ENCODE measurements at places on chromosomes 6 and 20.

DNA sequence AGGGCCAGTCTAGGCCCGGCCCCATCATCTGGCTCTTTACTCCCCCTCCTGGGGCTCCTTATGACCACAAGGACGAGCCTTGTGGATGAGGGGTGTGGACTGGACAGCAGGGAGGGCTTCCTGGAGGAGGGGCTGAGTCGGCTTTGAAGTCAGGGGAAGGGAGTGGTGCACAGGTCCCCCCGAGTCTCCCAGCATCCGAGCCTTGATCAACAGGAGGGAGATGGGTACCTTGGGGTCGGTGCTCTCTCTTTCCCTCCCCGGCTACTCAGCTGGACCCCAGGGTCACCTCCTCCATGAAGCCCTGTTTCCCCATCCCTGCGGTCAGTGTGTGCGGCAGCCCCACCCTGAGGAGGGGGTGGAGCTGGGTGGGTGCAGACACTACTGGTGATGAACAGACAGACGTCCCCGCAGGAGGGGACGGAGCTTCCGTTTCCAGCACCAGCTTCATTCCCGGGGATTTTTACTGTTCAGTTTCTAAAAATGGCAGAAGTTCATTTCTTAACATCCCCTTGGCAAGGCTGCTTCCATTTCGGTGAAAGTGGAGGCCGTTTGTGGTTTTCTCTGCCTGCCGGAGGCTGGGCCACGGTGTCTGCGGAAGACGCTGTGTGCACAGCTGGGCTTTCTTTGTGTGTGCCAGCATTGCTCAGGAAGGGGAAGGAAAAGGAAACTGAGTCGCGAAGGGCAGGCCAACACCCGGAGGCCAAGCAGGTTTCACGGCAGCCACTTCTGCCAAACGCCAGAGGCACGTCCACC is 19.6 kb downstream of the NTSR1 start:
- DNase-seq: no peak

DNA sequence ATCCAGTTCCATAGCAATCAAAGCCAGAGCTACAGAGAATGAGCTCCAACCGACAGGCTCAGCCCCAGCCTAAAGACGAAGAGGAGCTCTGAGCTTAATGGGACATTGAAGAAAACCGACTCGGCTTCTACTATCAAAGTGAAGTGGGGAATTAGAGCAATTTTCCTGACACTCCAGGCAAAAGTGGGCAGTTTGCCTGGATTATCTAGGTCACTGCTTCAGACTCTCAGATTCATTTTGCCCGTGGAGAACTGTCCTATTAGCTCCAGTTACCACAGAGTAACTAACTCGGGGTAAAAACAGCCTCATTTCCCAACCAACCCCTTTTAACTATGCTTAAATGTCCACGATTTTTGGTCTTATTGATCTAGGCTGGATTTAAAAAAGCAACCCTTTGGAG is 592.1 kb upstream of the NRSN1 start:
- DNase-seq: peak; percentile 48

DNA sequence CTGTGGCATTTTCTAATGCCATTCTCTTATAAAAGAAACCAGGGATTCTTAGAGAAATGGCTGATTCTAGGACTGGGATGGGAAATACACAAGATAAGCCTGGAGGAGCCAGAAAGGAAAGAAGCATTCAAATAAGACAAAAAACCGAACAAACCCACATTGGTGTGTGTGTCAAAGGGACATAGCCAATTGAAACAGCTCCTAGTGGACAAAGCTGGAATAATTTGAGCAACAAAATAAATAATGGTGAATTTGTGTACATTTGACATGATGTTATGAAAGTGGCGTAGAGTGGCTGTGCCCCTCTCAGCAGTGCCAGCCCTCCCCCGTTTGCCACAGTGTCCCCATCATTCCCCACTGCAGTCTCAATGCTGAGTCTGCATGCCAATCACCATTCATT is 55.5 kb downstream of the B3GAT2 start:
- no peak for DNase-seq

DNA sequence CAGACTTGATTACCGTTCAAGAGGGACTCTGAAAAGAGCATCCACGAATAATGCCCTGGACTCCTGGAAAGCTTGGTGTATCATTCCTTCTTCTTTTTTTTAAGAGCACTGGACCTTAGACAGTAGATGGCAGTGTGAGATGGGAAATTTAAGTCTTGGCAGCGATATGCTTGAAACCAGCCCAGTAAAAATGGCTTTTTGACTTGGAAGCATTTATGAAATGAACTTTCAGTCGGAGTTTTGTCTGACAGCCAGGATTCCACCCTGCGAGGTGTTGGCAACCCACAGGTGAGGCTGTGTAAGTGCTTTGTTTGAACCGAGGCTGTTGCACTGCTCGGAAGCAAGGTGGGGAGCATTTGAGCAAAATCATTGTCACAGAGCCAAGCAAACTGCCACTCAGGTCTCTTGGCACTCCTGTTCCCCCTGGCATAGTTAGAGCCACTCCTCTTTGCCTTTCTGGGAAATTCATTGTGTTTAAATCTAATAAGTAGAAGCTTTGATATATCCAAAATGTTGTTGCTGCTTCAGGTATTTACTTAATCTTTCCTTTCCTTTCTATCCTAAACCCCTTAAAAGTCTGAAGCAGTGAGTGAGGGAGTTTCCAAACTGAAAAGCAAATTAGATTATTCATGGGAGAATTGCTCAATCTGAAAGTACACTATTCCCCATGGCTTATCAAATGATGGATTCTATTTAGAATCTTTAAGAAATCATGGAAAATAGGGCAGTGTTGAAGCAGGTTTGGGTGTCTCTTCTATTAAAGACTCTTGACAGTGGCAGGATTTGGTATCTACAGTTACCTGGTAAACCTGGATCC is 272.8 kb upstream of the SLC35B3 start:
- DNase-seq: peak; percentile 13

- no peak for DNase-seq
Measured at GRCh38 chr6:119012521-119012920, 65.9 kb downstream of the FAM184A start.

- no peak for DNase-seq
Measured at GRCh38 chr20:13183005-13183404, 38.1 kb upstream of the ISM1 start.

- no peak for DNase-seq
Measured at GRCh38 chr6:135310291-135310690, 129.2 kb downstream of the MYB start.

- DNase-seq: peak; percentile 81
Measured at GRCh38 chr6:82396964-82397751, 33.5 kb downstream of the TPBG start.

DNA sequence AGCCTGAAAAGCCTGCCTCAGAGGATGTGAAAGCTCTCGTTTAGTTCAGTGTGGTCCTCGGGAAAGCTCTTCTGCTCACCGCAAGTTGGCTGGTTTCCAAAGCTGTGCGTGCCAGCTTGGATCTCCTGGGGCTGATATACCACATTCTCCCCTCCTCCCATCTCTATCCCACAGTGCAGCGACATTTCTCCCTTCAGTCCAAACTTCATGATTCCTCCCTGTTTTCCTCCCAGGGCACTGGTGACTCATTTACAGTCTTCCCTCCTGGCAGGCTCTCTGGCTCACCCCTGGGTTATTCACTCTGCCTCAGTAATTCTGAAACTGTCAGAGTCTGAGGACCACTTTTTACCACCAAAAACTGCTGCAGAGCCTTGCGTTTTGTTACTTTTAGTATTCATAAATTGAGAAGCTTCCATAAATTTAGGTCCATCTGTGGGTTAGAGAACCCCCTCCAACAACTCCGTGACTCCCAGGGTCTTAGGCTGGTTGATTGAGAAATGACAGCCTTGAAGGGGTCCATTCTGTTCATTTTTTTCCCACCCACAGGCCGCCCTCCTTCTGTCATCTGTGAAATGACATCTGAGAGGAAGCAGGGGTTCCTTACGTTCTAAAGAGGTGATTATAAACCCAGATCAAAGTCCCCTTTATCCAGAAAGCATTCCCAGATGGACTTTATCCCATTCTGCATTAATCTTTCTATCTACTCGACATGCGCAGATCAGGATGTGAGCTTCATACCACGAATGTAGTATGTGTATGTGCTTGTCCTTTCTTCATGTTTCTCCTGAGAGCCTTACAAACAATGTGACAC is 6.1 kb downstream of the TRIM10 start:
- peak; percentile 66 for DNase-seq

DNA sequence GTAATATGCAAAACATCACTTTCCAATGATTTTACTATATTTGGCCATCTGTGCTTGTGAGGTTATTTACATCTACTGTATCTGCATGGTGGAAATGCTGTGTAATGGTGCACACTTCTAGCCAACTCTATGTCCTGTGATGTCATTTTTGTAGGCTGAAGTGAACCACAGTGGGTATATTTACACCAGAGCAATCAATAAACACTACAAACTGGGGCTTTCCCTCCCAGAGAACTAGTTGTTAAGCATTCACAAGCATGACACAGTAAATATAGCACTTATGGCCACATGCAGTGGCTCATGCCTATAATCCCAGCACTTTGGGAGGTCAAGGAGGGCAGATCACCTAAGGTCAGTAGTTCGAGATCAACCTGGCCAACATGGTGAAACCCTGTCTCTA is 4.9 kb downstream of the SLC22A2 start:
- no peak for DNase-seq

DNA sequence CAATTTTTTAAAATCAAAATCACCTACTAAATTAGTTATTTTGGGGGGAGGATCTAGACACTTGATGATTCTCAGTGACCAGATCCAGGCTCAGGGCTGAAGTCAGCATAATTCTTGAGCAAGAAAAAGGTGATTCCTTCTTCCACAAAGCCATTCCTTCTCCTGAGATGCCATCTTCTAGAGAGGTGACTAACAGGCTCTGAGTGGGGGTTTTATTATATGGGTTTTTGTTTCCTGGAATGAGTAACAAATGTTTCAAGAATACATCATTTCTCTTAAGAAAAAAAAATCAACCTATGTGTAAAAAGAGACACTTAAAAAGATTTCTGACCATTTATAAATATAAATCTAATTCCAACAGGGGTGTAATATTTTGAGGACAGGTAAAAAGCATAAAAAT is 154.3 kb downstream of the NFATC2 start:
- DNase-seq: no peak

DNA sequence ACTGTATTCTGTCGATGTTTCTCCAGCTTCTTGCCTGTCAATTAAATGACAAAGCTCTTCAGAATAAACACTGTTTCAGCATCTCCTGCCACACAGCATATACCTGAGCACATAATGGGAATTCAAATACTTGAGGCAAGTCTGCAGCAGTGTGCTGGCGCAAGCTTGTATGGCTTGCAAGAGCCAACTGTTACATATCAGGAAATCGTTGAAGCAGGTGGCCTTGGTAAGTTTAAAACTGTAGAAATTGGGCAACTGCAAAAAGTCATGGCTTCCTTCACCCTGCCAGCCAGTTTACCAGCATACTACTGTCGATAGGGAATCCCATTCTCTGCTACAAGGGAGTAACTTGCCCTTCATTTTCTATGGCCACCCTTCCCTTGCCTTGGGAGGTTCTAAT is 23.0 kb downstream of the CPNE1 start:
- DNase-seq: no peak

GRCh38 chr6:21601932-21602390 is 8.4 kb downstream of the SOX4 start:
- no peak for DNase-seq

DNA sequence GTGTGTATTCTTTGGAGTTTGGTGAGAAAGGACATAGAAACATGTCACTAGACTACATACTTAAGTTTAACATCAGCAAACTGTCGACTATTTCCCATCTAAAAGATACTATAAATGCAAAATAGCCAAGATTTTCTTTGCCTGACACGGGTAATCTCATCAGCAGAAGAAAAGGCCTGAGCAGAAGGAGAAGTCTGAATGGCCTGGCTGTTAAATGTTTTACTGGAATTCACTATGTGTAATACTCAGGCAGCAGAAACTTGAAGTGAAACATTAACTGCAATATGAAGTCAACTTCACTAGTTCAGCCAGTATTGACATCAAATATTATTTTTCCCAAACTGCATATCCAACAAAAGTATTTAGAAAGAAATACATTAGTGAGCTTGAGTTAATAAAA is 6.4 kb upstream of the DSE start:
- no peak for DNase-seq

DNA sequence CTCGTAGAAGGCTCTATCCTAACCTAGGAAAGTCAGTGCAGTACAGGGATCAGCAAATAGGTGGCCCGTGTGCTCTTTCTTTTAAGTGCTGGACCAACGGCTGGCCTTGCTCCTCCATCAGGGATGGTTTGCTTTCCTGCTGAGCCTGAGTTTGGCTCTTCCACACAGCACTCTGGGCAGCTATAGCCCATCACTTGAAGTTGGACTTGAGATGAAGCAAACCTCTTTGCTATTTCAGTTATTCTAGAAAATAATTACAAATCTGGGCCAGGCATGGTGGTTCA is 66.9 kb upstream of the KCNK16 start:
- no peak for DNase-seq

DNA sequence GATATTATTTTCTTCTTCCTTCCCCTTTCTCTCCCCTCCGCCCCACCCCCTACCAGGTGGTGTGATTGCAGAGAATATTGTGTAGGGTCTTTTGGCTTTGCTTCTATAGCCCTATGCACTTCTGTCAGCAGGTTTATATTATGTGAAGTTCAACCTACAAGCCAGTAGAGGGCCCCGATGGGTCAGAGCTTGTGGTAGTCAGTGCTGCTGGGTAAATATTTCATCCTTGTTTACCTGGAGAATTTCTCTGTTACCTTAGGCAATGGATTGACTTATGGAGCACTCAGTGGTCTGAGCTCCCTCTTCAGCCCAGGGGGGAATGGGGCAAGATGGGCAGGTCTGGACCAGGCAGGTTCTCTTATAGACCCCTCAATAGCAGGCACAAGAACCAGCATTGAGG is 720.9 kb downstream of the GRIK2 start:
- no peak for DNase-seq

DNA sequence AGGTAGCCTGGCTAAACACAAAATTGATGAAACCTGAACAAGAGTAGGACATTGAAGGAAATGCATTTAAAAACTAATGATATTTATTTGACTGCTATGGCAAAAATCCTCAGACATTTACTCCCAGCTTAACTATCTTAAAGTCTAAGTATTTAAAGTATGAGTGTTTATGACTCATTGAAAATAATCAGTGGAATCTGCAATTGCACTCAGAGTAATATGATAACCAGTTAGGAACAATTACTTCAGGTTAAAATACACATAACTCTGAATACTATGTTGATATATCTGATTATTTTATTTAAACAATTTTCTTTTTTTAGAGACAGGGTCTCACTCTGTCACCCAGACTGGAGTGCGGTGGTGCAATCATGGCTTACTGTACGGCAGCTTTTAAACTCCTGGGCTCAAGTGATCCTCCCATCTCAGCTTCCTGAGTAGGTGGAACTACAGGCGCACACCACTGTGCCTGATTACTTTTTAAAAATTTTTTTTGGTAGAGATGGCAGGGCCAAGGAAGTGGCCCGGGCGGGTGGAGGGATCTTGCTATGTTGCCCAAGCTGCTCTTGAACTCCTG is 43.9 kb downstream of the FILIP1 start:
- no peak for DNase-seq

Data from epithelial cell of proximal tubule (primary cell).